ENCODE measurements at places on chromosomes 7 and 10.

DNA sequence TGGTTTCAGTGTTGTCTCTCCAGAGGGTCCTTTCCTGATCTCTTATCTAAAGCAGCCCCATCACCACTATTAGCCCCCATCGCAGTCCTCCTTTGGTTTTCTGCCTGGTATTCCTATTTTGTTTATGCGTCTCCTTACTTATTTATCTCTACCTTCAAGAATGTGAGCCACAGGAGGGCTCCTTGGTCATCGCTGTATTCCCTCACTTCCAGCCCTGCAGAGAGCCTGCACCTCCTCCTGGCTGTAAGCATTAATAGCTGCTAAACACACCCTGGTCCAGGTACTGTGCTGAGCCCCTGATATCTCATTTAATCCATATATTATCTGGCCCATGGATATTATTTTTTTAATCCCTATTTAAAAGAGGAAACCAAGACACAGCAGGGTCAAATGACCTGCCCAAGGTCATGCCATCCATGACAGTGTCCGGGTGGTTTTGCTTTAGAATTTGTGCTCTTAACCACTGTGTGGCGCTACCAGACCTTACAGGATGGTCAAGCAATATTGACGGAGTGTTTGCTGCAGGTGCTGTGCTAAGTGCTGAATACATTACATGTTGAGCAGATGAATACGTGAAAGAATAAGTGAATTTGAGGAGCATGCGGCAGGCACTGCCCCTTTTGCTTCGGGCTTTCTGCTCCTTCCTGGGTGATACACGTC, 227.2 kb downstream of the ADAM12 start:
- DNase-seq: no peak

- no peak for DNase-seq
Observed at GRCh38 chr7:50302486-50303334, 1.8 kb upstream of the IKZF1 start.

DNA sequence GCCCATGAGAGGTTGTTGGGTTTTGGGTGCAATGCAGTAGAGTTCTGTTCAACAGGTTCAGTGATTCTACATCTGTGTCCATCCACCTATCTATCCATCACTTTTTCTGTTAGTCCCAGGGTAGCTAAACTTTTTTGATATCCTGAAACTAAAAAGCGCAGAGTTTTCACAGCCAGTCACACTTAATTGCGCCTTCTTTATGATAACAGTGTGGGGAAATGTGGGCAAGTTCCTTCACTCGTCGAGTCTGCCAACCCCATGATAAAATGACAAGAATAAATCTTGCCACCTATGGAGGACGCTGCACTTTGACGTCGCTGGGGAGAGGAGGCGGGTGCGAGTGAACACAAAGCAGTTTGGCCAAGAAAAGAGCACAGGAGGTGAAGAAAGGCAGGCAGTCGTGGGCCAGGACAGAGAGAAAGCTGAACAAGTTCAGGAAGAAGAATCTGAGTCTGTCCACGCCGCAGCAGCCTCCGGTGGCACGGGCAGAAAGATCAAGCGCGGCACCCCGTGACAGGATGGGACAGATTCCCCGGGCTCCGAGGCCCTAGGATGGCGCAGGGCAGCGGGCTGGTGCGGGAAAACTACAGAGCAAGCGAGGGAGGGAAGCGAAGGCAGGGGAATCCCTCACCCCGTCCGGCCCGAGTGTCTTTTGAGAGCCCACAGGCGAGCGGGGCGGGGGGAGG, 9.2 kb downstream of the SP8 start:
- no peak for DNase-seq

DNA sequence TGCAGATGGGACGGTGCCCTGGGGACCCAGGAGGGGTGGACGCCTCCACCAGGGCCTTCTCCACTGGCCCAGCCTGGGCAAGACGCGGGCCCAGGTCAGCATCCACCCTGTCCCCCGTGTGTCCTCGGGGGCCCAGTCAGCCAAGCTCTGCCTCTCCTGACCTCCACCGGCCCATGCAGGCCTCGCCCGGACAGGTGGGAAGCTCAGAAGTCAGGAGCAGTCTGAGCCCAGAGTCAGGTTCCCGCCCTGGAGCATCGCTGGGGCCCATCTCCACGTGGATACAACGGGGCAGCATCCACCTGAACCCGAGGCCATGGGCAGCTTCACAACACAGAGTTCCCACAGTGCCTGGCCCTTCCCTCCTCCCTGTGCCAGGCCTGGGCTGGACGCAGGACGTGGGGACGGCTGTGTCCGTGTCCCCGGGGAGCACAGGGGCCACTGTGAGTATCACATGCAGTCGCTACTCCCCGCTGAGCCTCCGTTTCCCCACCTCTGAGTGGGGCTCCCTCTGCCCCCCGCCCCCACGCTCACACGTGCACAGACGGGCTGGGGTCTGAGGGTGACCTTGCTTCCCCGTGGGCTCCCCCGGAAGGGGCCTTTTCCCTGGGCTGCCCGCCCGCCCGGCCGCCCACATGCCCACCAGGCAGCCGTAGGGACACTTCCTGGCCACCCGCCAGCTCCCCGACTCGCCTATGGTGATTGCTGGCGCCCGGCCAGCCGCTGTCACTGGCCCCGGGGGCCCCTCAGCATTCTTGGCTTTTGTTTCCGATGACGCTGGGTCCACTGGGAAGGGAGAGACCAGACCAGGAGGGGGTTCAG, 64.3 kb downstream of the PDGFA start:
- DNase-seq: peak; percentile 74

DNA sequence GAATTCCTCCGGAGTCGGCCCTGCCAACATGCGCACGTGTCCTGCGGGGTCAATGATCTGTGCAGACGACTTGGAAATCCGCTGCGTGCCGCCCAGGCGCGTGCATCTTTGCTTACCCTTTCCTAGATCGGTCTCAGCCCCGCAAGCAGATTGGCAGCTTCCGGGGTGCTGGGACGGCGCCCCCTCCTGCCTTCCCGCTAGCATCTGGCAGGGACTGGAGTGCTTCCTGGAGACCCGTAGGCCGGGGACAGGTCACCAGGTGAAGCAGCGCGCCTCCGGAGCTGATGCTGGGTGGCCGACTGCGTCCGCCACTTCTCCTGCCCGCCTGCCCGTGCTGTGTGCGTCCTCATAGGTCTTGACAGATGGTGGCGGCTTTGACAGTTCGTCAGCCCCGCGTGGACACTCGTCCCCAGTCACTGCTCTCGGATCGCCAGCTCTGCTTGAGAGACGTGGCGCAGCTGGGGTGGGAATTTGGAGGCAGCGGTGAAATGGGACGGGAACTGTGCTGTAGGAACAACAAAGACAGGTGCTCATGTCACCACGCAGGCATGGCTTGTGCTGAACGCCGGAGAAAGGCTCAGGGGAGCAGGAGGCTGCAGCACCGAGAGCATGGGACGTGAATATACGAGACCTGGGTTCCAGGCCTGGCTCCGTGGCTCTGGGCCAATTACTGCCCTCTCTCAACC, 21.9 kb upstream of the KCNK18 start:
- DNase-seq: no peak

DNA sequence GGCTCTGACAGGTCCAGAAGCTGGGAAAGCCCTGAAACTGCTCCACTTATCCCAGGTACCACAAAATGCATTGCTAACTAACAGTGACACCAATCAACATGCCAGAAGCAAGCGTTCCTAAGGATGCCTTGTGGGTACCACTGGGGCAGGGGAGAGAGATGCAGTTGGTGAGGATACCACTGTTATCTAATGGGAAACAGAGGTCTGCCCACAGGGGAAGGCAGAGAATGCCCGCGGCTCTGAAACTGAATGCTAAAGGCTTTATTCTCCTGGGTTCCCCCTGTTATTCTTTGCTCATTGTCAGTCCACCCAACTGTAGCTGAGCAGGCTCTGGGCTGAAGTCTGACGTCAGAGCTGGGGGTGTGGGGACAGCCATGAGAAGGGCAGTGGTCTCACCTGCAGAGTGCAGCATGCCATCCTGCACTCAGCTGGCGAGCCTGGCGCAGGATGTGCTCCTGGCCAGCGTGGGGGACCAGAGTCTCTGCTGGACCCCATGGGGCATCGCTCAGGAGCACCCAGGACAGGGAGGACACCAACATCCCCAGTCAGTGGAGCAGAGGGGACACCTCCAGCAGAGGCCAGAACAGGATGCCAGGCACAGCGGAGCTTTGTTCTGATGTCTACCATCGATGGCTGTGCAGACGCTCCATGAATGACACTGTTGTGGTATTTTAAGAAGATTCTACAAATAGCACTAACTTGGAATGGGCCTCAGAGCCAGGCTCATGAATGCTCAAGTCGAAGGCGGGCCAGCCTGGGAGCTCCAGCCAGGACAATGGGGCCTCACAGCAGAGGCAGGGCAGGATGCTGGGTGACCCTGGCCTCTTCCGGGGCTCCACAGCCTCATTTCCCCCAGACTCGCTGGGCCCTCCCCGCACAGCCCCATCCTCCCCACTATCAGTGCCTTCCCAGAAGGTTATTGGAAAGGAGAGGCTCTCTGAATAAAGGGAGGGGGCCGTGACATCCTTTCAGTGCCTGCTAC, 95.8 kb downstream of the ARHGAP22 start:
- no peak for DNase-seq

- no peak for DNase-seq
Observed at GRCh38 chr10:23534326-23534725, 95.5 kb downstream of the OTUD1 start.

DNA sequence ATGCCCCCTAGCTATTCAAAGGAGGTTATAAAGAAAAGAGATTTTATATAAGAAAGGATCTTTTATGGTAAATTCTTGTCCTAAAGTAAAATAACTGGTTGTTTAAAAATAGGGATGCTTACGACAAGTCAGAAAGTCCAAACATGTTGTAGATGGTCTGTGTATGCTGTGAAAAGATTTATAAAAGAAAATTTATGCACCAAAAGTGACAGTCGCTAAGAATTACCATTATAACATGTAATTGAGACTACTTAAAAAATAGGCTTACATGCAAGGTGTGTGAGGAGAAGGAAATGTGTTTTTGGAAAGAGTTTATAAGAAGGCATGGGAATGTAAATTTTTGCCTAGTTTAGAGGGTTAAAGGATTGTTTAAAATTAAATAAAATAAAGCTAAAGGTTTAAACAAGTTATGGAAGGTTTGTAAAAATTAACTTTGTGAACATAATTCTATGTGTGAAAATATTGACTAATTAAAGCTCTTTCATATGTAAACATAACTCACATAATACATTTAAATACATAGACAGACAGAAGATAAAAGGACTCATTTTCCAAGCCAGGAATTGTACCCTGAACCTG, 118.5 kb downstream of the LYZL1 start:
- DNase-seq: no peak

DNA sequence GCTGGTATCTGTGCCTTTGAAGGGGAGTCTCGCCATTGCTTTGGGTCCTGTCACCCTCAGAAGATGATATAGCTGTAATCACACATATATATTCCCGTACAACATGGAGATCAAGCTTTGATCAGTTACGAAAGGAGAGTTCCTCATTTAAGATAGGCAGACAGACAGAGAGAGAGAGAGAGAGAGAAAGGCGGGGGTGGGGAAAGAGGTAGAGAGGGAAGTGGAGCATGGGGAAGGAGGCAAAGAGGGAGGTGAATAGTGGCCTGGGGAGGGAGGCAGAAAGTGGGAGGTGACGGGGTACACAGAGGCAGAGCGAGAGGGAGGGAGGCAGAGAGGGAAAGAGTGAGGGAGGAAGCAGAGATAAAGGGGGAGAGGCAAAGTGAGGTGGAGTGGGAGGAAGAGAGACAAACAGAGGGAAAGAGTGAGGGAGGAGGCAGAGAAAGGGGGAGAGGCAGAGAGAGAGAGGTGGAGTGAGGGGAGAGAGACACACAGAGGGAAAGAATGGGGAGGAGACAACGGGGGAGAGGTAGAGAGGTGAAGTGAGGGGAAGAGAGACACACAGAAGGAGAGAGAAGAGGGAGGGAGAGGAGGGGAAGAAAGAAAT, 44.6 kb upstream of the C1QL3 start:
- no peak for DNase-seq

DNA sequence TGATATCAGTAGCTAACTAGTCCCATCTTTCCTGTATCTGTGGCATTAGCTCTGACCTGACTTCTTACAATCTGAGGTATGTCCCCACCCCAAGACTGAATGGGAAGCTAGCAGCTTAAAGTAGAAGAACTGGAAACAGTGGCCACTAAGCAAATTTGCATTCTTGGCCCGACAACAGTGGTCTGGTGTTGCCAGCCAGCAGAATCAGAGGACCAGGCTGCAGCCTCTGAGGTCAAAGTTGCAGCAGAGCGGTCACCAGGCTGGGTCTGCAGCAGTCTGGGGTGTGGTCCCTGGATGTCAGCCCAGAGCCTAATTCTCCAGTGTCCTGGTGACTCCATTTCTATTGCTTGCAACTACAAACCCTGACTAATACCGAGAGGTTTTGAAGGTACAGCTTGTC, 26.3 kb downstream of the FAM107B start:
- no peak for DNase-seq

- DNase-seq: no peak
Observed at GRCh38 chr10:34762156-34762555, 52.9 kb downstream of the PARD3 start.

DNA sequence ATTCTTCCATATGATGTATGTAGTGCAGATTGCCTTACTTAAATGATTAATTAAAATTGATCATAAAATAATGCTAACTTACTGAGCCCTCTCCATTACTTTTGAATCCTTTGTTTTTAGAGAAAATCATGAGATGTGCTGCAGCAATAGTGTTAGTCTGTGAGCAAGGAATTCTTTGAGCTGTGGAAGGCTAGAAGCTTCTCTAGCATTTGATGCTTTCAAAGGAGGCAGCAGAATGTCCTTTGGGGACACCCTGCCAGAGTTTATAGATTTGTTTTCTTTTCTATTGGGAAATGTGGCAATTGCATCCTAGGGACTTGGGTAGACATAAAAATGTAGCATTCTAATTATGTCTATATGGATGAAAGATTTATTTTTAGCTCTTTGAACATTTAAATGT, 284.1 kb upstream of the SMIM30 start:
- DNase-seq: no peak

GRCh38 chr7:82559193-82559805, 115.7 kb upstream of the CACNA2D1 start:
- DNase-seq: peak; percentile 39

DNA sequence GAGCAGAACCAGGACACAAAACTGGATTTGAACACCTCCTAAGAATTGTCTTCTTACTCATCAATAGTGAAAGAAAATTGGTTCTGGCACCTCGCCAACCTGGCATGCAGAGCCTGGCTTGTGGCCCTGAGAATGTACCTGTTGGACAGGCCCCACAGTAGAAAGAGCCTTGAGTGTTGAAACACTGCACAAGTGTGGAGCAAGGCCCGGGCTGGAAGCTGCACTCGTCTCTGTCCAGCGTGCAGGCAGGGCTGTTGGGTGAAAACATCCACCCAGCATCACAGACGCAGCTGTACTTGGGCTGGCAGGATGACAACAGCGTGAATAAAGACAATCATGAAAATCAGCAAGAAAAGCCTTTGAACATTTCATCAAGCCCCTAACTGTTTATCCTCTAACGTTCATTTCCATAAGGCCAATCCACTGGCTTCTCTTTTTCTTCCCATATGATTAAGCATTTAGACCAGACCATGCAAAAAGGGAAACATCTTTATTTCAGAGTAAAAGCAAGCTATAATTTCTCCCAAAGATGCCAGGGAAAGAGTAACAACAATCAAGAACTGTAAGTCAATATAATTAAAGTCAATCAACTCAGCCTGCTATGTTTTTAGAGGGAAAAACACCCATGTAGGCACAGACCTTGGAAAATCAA, 15.6 kb downstream of the CUBN start:
- DNase-seq: peak; percentile 70
